ENCODE measurements at places on chromosomes 5 and 9.

- no peak for DNase-seq
Measured at GRCh38 chr9:106954558-106954957, 91.6 kb downstream of the ZNF462 start.

DNA sequence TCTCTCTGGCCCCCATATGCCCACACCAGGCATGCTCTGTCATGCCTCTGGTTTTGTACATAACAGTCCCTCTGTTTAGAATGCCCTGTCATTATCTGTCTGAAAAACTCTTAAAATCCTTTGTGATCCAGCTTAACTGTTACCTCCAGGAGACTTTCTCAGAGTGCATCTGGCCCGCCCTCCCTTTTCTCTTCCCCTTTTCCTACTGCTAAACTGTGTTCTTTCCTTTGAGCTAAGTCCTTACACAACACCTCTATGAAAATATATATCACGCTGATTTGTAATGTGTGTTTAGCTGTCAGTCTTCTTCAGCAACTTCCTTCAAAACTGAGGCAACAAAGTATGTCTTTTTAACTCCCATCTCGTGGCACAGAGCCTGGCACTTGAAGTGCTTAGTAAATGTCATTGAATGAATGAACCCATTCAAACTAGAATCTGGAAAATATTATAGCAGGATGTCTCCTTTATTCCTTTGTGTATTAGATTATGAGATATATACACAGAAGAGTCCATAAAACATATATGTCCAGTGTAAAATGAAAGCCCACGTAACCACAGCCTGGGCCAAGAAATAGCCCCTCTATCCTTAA, 166.2 kb upstream of the KLF9 start:
- peak; percentile 2 for DNase-seq

DNA sequence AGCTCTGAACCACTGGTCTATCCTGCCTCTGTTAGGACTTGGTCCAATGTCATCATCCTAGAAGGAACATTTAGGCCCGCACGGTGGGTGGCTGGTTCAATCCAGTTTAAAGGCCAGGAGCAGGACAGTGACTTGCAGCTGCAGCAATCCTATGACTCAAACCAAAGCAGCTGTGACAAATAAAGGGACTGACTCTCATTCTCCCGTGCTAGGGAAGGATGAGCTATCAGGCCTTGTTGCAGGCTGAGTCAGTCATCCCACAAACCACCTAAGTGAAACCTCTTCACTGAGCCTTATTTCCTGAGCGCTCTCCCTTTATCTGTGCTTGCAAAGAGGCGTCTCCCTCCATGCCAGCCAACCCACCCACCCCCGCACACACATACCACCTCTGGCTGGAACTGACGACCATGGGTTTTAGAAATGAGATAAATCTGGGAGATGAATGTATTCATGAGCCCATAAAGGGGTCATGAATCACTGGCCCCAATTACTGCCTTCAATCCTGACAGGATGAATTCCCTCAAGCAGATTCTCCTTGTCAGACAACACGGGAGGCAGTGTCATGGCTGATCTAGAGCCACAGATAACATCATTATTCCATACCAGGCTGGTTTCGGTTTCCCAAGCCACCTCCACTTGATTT, 93.4 kb downstream of the KCNIP1 start:
- peak; percentile 34 for DNase-seq

DNA sequence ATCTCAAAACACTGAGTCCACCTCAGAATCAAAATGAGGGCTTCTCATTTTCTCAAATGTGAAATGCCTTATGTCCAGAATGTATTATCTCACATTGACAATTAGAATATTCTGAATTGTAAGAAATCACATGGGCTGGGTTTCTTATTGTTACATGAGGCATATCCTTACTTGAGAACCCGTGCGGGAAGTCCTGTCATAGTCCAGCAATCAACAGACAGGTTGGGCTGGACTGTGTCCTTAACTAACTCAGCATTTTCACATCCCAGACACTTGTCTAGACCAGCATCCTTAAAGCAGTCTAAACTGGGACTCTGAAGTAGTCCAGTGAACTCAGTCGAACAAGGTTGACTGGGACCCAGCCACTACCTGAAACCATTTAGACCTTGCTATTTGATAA, 267.6 kb downstream of the CETN3 start:
- DNase-seq, result no peak

DNA sequence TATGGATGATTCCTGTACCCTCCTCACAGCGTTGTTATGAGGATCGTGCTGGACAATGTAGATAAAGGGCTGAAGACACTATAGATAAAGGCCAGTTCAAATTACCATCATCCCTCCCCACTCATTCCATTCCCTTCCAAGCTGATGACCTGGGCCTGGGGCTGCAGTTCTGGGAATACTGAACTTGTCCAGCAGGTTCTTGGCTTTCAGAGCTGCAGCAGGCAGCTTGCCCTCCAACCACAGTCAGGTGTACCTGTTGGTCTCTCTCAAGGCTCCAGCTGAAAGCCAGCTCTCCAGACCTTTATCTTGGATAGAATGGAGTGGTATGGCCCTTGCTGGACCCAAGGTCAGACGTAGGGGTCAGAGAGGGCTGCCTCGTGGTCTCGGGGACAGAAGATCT, 92.5 kb downstream of the PCDH1 start:
- no peak for DNase-seq

DNA sequence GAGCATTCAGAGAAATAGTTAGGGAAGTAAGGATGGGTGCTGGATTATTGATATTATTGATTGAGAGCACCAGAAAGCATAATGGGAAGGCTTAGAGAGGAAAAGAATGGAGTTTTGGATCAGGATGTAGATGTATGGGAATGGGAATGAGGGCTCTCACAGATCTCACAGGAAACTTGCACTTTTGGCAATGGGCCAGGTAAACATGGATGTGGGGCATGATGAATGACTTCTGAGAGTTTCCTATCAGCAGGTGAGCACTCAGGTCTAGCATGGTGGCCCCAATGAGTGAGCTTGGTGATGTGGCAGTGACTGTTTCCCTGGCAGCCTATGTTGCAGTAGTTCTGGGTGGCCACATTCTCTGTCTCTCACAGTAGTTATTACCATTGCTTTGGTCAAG, 283.8 kb downstream of the FBXL7 start:
- no peak for DNase-seq

GRCh38 chr5:6246820-6247437, 131.4 kb downstream of the MED10 start:
- DNase-seq, result no peak

DNA sequence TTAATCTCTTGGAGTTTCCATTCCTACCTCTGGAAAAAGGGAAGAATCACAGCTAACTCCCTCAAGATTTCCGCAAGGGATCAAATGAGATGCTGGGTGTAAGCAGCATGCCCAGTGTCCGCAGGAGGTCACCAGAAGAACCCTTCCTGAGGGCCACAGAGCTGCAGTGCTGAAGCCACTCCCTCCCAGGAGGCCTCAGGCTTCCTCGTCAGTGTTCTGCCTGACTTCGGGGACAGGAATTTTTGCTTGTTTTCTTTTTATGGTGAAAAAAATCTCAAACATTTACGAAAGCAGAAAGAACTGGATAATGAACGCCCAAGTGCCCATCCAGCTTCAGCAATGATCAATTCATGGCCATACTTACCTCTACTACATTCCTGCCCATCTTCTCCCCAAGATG, 183.0 kb downstream of the CDK5RAP2 start:
- no peak for DNase-seq

GRCh38 chr9:79895232-79895631, 323.5 kb downstream of the TLE4 start:
- no peak for DNase-seq
